ENCODE measurements at places on chromosomes 12 and 14.

- DNase-seq, result no peak
These were observed 22.2 kb downstream of the GRIN2B start for GRCh38 chr12:13959131-13959723.

- DNase-seq, result no peak
These were observed 12.8 kb upstream of the FBRSL1 start for GRCh38 chr12:132477017-132477702.

DNA sequence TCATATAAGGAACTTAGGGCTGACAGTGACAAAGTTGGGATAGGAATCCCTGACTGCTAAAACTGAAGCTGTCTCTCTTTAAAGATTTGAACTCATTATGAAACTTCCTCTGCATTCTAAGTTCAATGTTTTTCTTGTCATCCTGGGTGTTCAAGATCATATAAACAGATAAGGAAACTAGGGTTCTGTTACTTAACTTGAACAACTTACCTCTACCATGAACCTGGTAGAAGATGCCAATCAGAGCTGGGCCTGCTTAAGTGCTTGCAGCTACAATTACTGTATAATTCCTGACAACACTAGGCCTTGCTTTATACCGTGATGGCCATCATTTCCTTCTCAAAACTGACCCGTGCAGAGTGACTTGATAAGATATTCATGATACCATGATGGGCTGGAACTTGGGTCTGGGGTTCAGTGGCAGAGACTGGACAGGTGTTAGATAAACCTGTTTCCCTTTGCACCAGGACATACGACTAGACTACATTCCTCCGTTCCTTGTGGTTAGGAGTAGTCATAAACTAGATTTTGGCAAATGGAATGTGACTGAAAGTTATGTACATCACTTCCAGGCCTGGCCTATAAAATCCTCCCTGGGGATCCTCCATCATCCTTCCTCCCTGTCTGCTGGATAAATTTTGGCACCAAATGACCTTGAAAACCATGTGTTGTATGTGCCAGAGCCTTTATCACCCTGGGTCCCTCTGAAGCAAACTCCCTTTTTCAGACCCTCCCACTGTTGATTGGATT is 172.2 kb upstream of the PRICKLE1 start:
- DNase-seq, result no peak

DNA sequence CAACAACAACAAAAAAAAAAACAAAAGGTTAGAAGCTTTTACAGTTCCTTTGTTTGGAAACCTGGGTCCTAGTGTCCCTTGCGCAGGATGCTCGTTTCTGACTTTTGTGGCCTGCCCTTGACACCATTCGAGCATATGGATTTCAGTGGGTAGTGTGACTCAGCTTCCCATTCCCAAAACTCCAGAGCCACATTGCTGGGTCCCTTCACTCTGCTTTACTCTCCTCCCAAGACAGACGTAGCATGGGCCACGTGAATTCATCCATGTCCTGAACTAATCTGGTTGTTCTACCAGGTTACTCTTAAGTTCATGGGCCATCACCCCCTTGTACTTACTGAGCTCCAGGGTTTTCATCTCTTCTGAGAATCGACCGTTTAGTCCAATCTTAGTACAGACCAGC is 68.0 kb upstream of the MAX start:
- no peak for DNase-seq

DNA sequence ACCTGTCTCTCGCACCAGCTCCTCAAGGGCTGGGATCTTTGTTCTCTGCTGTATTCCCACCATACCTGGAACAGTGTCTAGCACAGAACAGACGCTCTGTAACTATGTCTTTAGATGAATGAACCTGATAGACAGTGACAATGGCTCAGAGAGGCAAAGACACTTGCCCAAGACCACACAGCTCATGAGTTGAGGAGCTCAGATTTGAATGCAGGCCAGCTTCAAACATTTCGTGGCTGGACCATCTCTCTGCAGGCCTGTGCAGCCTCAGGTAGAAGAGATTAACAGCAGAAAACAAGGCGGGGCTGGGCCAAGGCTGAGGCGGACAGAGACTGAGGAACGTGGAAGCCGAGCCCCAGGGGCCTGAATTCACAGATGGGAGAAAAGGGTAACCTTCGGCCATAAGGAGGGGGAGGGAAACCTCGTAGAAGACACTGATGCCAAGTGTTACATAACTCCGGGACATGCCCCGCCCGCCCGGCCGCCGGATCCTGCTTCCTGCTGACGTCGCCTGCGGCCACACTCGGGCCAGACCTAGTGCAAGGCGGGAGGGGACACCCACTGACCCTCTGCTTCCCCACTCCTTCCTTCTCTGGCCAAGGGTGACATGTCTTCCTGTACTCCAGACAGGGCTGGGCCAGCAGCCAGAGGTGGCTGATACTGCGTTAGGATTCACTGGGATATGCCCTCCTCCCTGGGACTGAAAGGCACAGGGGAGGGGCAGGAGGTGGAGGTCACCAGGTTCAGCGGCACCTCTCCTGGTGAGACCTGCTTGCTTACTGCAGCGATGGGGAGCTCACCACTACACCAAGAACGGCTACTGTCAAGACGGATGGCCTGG is 86.8 kb downstream of the RFLNA start:
- DNase-seq, result no peak

GRCh38 chr12:78240827-78241226 is 410.1 kb downstream of the NAV3 start:
- no peak for DNase-seq

GRCh38 chr12:1927051-1927680 is 8.7 kb upstream of the CACNA2D4 start:
- no peak for DNase-seq

DNA sequence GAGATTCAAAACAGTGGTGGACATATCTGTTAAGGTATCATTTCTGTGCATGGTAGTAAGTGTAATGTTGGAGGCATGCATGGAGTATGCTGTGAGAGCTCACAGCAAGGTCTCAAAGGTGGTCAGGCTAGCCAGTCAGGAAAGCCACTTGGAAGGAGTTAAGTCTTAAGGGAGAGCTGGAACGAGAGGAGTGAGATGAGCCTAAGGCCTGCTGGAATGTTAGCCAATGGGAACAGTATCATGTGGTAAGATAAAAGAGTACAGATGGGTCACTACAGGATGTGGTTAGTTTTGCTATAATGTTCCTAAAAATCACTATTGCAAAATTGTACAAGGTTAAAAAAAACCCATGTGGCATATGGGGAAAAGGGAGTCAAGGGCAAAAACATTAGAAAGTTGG is 311.7 kb upstream of the E2F7 start:
- DNase-seq, result no peak

DNA sequence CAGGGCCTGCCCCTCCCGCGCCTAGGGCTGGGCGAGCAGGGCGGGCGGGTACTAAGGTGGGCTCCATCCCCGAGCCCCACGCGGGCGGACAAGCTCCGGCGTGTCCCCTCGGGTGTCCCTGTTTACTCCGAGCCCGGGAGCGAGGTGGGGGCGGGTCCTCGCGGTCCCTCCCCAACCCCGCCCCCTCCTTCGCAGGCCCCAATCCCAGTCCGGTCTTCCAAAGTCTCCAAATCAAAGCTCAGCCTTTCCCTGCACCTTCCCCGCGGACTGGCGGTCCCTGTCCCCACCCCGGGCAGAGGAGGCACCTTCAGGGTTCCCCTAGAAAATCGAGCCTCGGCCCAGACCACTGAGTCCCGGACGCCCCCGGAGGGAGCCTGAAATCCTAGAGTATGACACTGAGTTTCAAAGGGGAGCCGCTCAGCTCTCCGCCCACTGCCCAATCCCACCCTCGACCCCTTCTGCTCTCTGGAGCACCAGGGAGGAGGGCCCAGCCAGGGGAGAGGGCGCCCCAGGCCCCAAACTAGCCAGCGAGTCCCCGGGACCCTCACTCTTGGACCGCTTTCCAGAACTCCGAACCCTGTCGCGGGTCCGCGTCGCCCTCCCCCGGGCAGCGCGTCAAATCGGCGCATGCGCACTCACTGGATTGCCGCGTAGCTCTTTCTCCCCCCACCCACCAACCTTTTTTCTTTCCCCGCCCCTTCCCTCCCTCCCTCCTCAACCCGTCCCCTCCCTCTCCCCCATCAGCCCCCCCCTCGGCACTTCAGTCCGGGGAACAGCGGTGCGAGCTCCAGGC is at the start of gene LRP1:
LRP1 (plus strand) TSS at position 758 of the 793 bp plus-strand sequence. CDS start 482 bp downstream, outside the sequence.
- DNase-seq, result peak; percentile 81

DNA sequence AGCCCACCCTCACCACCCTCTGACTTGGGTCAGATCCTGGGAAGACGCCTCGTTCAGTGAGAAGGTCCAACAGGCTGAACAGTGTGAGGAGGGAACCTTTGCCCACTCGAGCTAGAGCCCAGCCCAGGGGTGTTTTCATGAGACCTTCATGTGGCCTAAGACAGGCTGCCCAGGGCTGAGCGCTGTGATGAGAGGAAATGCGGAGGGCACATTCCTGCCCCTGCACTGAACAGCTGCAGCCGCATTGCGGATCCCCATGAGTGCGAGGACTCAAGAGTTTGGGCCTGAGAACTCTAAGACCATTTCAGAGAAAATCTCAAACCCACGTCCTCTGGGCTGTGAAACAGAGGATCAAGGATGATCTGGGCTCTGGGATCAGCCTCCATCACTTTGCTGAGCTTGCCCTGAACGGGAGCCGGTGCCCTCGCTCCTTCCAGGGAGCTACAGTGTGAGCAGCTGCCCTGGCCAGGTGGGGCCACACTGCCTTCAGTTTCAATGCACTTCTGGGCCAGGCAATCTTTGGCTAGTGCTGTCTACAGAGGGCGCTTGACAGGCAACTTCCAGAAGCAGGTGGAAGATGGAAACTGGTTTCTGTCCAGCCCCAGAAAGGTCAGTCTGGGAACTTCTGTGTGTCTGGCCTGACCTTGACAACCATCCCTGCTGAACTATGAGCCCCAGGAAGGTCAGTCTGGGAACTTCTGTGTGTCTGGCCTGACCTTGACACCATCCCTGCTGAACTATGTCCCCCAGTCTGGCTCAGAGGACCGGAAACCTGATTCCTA is 43.5 kb upstream of the P2RX7 start:
- no peak for DNase-seq

DNA sequence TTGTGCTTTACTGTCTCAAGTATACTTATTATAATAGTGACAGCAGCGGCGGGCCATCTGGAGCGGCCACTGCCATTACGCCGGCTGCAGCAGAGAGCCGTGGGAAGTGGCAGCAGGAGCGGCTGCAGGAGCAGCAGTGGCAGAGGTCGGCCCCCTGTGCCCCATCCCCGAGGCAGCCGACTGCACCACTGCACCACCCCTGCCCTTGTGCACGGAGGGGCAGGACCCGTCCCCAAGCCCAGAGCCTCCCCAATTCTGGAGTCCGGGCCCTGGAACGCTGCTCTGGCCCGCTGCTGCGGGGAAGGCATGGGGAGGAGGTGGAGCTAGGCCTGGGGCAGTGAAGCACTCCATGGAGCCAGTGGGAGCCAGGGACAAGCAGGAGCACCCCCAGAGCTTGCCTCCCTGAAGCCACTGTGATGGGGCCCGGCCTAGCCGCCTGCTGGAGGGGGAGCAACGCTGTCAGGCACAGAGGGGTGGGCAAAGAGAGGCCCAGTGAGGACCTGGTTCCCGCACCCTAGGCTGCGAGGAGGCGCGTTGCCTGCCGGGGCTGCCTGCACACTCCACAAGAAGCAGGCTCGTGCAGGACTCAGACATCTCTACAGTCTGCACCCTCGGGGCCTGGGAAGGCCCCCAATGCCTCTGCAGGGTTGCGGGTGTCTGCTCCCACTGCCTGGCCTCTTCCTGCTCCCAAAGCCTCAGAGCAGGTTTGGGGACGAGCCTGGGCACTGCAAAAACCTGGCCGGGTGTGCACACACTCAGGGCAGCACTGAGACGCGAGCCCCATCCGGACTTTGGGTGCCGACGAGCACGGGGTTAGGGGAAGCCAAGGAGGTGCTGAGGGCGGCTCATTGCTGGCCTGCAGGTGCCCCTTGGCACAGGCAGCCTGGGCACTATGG is 74.2 kb upstream of the RASSF8 start:
- DNase-seq, result no peak

- DNase-seq, result no peak
These were observed 272.8 kb downstream of the AKAP6 start for GRCh38 chr14:32601906-32602305.

GRCh38 chr12:81360916-81361315 is 283.0 kb downstream of the ACSS3 start:
- DNase-seq, result no peak

GRCh38 chr12:125922330-125922729 is 857.1 kb downstream of the AACS start:
- no peak for DNase-seq

GRCh38 chr12:28550757-28551704 is 360.8 kb downstream of the CCDC91 start:
- no peak for DNase-seq

DNA sequence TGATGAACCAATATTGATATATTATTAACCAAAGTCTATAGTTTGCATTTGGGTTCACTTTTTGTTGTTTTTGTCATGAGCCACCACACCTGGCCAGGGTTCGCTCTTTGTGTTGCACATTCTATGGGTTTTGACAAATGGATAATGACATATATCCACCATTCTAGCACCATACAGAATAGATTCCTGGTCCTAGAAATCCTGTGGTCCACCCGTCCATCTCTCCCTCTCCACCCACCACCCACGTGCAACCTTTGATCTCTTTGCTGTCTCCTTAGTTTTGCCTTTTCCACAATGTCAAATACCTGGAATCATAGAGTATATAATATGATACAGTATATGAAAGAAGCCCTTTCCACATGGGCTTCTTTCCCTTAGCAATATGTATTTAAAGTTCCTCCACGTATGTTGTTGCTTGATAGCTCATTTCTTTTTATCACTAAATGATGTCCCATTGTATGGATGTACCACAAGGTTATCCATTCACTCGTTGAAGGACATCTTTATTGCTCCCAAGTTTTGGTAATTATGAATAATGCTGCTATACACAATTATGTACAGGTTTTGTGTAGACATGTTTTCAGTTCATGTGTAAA is 7.4 kb downstream of the RPL6 start:
- no peak for DNase-seq

- peak; percentile 64 for DNase-seq
These were observed 227.3 kb downstream of the KTN1 start for GRCh38 chr14:55807053-55807880.

DNA sequence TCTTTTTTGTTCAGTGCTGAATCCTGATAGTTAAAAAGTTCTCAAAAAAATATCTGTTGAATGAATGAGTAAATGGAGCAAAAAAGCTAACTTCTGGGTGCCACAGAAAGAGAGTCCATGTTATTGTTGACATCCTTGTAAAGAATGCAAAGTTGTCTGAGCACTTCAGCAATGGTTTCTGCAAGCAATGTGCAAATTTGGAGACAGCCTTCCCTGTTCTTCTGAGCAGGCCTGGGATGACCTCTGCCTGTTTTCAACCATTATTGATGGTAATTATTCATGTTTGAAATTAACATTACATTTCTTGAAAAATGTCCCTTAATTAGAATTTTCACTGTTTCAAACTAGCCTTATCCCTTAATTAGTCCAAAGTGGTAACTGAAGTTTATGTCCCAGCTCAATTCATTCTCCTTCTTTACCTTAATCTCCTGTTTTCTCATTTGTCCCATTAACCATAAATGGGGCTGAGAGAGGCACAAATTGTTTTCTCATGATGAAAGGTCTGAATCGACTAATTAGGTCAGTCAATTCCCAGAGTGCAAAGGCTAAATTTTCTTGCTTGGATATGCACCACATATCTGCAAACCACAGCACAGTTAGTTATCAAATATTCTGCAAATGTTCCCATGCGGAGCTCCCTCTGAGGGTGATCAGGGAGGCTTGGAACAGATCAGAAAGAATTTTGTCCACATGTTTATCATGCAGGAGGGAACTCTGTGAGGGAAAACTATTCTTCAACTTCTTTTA is 139.4 kb upstream of the KRR1 start:
- no peak for DNase-seq

GRCh38 chr12:54352022-54352531 is 12.2 kb downstream of the GPR84 start:
- peak; percentile 48 for DNase-seq

- no peak for DNase-seq
These were observed 32.0 kb upstream of the CDKN3 start for GRCh38 chr14:54364555-54365415.

Measured in stimulated activated naive CD8-positive, alpha-beta T cell treated with anti-CD3 and anti-CD28 coated beads, Interleukin-15, Interleukin-2, amounts not matched to agents 100 U/mL and 50 U/mL, for 24 hours (primary cell).